ENCODE measurements at places on chromosomes 12 and 14.
A peak's percentile ranks its signal among the peaks of the same experiment; 100 is the strongest.

GRCh38 chr12:19273482-19274330, 144.2 kb downstream of the PLEKHA5 start:
- DNase-seq, result peak; percentile 78

DNA sequence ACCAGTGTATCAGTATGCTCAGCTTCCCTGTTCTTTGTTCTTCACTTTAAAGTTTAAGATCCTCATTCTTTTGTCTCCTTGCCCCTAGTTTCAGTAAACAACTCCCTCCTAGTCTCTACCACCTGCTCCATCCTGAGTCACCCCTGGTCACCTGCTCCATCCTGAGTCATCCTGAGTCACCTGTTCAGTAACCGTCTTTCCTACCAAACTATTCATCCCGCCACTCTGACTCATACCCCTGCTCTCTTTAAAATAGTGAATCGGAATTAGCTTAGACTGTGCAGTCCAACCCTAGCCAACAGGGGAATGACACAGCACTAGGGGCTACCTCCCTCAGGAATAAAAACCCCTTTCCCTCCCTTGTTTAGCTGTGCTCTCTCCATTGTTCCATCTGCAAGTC, 888.1 kb upstream of the MDGA2 start:
- no peak for DNase-seq

DNA sequence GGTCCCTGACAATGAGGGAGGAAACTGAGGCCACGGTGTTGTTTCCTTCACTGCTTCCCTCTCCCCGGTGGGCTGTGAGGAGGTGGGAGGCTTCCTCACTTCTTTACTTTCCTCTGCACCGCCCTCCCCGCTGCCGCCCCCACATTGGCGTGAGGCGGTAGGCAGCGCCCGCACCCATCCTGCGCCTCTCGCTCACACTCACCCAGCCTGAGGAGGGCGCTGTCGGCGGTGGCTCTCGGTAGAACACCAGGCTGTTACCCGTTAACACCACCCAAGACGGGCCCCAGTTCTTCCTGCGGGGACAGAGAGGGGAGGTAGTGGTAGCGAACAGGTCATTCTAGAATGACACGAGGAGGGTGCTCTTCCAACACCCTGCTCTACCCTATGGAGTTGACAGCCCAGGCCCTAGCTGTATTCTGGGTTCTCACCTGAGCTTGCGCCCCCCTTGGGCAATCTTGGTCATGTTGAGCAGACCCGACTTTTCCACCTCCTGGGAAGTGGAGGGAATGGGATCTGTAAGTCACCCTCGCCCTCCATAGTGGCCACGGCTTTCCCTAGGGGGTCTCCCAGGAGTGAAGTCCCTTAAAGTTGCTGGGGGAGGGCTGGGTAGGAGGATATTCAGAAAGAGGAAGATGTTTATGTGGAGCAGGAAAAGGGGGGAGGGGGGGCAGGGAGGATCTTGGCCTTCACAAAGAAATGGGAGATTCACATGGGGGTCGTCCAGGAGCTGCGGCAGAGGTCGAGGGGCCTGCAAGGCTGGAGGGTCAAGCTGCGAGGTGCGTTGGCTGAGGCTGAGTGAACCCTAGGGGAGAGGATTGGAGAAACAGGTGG, 3.3 kb downstream of the ARHGAP9 start:
- no peak for DNase-seq

GRCh38 chr14:54425537-54426274, 15.5 kb downstream of the CNIH1 start:
- DNase-seq, result no peak

GRCh38 chr14:92409043-92409442, 86.1 kb downstream of the SLC24A4 start:
- DNase-seq, result no peak

GRCh38 chr12:18139254-18139653, 49.3 kb upstream of the RERGL start:
- DNase-seq, result no peak

DNA sequence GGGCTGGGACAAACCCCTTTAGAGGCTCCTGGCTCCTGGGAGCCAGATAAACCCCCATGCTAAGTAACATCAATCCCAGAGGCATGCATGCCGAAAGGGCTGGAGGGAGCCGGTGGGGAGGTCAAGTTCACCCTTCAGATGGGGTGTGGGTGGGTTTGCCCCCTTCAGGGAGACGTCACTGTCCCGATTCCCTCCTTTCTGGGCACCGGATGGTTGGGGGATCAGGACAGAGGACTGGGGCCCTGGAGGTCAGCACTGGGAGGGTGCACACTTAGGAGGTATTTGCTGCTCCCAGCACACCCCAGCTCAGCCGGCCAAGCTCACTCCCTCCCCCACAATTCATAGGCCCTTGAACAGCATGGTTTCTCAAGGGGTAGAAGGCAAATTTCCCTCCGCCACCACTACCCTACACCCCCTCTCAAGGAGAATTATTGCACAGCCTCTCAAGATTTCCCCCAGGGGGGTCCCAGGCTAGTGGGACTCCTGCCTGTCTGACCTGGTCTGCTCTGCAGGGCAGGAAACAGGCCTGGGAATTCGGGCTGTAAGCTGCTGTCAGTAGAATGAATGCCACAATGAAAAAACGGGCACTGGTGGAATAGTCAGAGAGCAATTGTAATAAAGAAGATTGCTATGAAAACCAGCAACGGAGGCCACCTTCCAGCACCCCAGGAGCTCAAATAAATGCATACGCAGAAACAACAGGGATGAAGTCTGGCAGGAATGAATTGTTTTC, 63.5 kb downstream of the GALNT16 start:
- DNase-seq, result peak; percentile 47

DNA sequence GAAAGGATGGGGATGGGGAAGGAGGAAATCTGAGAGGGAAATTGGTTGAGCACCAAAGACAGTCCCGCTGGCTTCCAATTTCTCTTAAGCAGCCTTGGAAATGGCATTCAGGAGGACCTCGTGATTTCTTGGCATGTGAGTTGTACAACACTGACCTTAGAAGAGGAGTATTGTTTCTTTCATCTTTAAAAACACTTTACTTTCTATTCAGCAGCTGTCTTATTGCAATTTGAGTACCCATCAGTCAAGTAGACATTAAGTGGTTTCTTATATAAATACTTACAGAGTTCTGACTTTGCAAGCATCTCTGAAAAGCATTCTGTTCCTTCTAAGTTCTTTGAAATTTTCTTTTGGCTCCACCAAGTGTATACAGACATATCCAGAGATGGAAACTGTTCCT, 83.2 kb downstream of the LMNTD1 start:
- DNase-seq, result no peak
